ENCODE measurements at places on chromosomes 1 and 21. TPM values are rescaled to one million over a fixed set of nuclear protein-coding genes. Genes with fewer than 3 reads are reported as not detected.

Gene DRAXIN
- 0.11 TPM for total RNA-seq

Gene SYT2
- not detected for total RNA-seq

Gene RCSD1
- 45.9 TPM for total RNA-seq

Gene KCND3
- not detected for total RNA-seq

Gene COL18A1
- total RNA-seq, result 1.9 TPM

Gene TNNT2
- total RNA-seq, result not detected

Gene DMBX1
- total RNA-seq, result not detected

Gene IL20
- not detected for total RNA-seq

Gene SPATA45
- not detected for total RNA-seq

Gene NEGR1
- total RNA-seq, result not detected

Gene UBE4B
- total RNA-seq, result 40.6 TPM

Gene S100A11
- 262 TPM for total RNA-seq

Gene KLHDC9
- total RNA-seq, result 0.49 TPM

Gene LCE3E
- not detected for total RNA-seq

Gene GRHL3
- 0.29 TPM for total RNA-seq

Gene TGFB2
- total RNA-seq, result not detected

Gene VHLL
- total RNA-seq, result not detected

Gene RALGPS2
- total RNA-seq, result 1.8 TPM

Gene DPM3
- total RNA-seq, result 38.9 TPM

Gene POU3F1
- total RNA-seq, result 0.44 TPM
